ENCODE measurements at places on chromosomes 1 and 21. TPM values are rescaled to one million over a fixed set of nuclear protein-coding genes. Genes with fewer than 3 reads are reported as not detected.

DNA sequence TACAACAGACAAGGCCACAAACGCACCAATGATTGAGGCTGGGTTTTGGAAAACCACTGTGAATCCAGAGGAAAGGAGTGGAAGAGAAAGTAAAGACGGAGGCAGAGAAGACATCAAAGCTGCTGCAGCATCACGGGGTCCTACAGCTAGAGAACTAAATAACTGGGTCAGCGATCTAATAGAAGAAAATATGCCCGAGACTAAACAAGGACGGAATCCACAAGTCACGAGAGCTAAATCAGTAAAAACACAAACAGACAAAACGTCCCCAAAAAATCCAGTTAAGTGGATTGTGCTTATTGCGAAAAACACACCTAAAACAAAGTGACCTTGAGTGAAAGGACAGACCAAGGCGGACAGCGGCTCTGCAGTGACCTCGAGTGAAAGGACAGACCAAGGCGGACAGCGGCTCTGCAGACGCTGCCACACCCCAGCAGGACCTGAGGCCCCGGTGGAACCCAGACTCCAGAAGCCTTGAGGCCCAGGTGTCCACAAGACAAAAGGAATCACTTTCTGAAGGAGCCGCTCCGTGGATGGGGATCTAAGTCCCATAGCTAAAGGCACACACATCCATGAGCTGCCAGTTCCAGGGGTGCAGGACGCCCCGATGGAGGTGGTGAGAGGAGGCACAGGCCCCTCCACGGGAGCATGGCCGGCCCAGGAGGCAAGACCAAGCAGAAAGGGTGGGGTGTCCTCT lies 6.0 kb downstream of the FTCD start:
- H3K36me3 ChIP-seq: no peaks in the 10 kb centered on the region
- H3K4me1 ChIP-seq: no peaks in the 10 kb centered on the region
- H3K27me3 ChIP-seq: no peaks in the 10 kb centered on the region
- no peak for DNase-seq
- no peak overlapping the region for H3K27ac ChIP-seq
- H3K4me3 ChIP-seq: no peak overlapping the region

- no peak for DNase-seq
- no peaks in the 10 kb centered on the region for H3K36me3 ChIP-seq
- H3K4me3 ChIP-seq: no peak overlapping the region
- H3K27me3 ChIP-seq: no peaks in the 10 kb centered on the region
- H3K4me1 ChIP-seq: no peaks in the 10 kb centered on the region
- H3K27ac ChIP-seq: no peak overlapping the region
Measured at GRCh38 chr1:66137235-66137634, 344.5 kb downstream of the PDE4B start.

The ZNHIT6 gene
- total RNA-seq: 8.6 TPM

GRCh38 chr1:209490013-209490412 lies 93.5 kb upstream of the CAMK1G start:
- no peaks in the 10 kb centered on the region for H3K4me1 ChIP-seq
- no peak for DNase-seq
- H3K27ac ChIP-seq: no peak overlapping the region
- no peaks in the 10 kb centered on the region for H3K27me3 ChIP-seq

GRCh38 chr1:156090138-156090839 lies 8.0 kb upstream of the MEX3A start:
- peaks cover 5% of the 10 kb centered on the region for H3K4me1 ChIP-seq
- no peak overlapping the region for H3K4me3 ChIP-seq
- no peak for DNase-seq
- H3K27ac ChIP-seq: no peak overlapping the region

- no peaks in the 10 kb centered on the region for H3K4me1 ChIP-seq
- no peak overlapping the region for H3K4me3 ChIP-seq
- DNase-seq: no peak
Measured at GRCh38 chr1:118717893-118718292, 270.2 kb downstream of the TBX15 start.

The EDARADD gene
- total RNA-seq: not detected

DNA sequence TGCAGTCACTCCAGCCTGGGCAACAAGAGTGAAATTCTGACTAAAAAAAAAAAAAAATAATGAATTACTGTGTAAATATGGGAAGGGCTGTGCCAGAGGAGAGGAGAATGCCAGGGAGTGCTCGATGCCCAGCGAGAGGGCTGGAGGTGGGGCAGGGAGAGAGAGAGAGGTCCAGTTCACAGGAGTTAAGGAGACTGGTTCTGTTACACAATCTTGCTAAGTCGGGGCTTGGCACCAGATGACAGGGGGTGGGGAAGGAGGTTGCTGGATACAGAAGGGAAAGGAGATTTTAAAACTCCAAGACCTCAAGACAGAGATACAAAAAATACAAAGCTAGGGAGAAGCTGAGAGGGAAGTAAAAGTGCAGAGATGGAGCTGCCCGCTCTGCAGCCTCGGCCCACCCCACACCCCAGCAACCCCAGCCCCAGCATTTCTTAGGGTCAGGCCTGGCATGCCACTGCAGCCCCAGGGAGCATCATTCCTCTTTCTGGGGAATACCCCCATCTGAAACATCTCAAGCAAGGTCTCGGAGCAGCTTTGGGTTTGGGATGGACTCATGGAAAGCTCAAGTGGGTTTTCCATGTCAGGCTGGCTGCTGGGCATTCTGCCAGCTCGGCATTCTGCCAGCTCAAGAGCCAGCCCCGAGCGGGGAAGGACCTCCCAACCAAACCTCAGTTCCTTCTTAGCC lies 991 bp downstream of the SELENBP1 start:
- H3K27ac ChIP-seq: no peak overlapping the region
- H3K27me3 ChIP-seq: no peaks in the 10 kb centered on the region
- no peak for DNase-seq

GRCh38 chr1:228463559-228464455 lies 23.4 kb upstream of the RNF187 start:
- no peaks in the 10 kb centered on the region for H3K36me3 ChIP-seq
- no peaks in the 10 kb centered on the region for H3K4me1 ChIP-seq
- H3K4me3 ChIP-seq: peak overlapping the region; percentile 19
- no peaks in the 10 kb centered on the region for H3K27me3 ChIP-seq

GRCh38 chr1:202365092-202365815 lies 16.8 kb downstream of the PPP1R12B start:
- H3K4me1 ChIP-seq: no peaks in the 10 kb centered on the region
- DNase-seq: no peak
- H3K27ac ChIP-seq: no peak overlapping the region
- no peaks in the 10 kb centered on the region for H3K27me3 ChIP-seq
- no peak overlapping the region for H3K4me3 ChIP-seq
- no peaks in the 10 kb centered on the region for H3K36me3 ChIP-seq

DNA sequence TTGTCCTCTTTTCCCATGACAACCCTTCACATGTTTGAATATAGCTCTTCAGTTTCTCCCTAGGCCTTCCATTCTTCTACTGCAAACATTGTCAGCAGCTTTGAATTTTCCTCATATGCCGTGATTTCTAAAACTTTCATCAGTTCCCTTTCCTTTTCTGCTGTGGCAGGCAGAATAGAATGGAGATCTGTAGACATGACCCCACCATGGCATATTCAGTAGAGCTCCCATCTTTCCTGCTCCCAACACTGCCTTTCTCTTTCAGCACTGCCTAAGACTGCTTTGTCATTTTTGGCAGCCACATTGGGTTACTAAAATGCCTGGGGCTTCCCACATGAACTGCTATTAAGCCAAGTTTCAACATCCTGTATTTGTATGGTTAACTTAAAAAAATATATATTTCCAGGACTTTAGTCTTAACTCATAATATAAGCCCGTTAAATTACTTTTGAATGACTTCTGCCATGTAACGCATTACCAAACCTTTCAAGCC lies 60.9 kb downstream of the TBX19 start:
- no peaks in the 10 kb centered on the region for H3K36me3 ChIP-seq
- no peaks in the 10 kb centered on the region for H3K4me1 ChIP-seq
- no peaks in the 10 kb centered on the region for H3K27me3 ChIP-seq
- DNase-seq: no peak
- no peak overlapping the region for H3K27ac ChIP-seq
- no peak overlapping the region for H3K4me3 ChIP-seq

The HSPB7 gene
- not detected for total RNA-seq

- H3K36me3 ChIP-seq: no peaks in the 10 kb centered on the region
- H3K27me3 ChIP-seq: no peaks in the 10 kb centered on the region
Measured at GRCh38 chr1:12078938-12079861, 16.1 kb downstream of the TNFRSF8 start.

DNA sequence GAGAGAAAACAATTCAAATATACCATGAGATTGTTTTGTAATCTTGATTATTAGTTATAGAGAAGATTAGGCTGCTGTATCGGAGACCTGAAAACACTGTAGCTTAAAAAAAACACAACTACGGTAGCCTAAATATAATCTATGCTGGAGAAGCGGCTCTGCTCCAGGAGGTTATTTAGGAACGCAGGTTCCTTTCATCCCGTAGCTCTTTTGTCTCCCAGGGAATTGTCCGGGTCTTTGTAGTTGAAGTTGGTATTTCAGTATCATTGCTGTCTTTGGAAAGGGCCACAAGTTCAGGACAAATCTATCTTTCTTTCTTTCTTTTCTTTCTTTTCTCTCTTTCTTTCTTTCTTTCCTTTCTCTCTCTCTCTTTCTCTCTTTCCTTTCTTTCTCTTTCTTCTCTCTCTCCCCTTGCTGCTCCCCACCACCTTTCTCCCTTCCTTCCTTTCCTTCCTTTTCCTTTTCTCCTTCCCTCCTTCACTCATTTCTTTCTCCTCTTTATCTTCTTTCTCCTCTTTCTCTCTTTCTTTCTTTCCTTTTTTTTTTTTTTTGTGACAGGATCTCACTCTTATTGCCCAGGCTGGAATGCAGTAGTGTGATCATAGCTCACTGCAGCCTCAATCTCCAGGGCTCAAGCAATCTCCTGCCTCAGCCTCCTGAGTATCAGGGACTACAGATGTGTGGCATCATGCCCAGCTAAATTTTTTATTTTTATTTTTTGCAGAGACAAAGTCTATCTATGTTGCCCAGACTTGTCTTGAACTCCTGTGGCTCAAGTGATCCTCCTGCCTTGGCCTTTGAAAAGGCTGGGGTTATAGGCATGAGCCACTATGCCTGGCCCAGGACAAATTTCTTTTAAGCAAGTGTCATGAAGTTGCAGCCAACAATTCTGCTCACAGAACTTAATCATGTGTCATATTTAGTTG lies 10.9 kb upstream of the NFIA start:
- no peaks in the 10 kb centered on the region for H3K4me1 ChIP-seq

DNA sequence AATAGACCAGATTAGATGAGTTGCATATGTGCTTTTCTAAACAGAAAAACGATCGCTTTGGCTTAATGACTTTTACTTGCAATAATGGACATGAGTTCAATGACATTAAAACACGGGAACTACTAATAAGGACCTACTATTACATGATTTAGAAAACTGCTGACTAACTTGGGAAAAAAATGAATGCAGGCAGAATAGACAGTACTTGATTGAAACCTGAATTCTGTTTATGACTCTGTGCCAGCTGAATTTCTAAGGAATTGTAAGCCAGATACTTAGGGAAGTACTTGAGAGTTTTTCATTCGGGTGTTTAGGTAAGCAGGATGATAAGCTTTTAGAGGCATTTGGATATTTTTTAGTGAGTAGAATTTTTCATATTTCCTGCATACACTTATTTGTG lies 12.0 kb downstream of the ADGRL2 start:
- H3K27ac ChIP-seq: no peak overlapping the region
- H3K27me3 ChIP-seq: no peaks in the 10 kb centered on the region
- H3K4me1 ChIP-seq: no peaks in the 10 kb centered on the region
- H3K36me3 ChIP-seq: no peaks in the 10 kb centered on the region
- no peak for DNase-seq

GRCh38 chr1:76229279-76230005 lies 154.9 kb downstream of the ST6GALNAC3 start:
- H3K27me3 ChIP-seq: no peaks in the 10 kb centered on the region
- no peaks in the 10 kb centered on the region for H3K4me1 ChIP-seq
- no peak overlapping the region for H3K4me3 ChIP-seq
- H3K27ac ChIP-seq: no peak overlapping the region
- no peaks in the 10 kb centered on the region for H3K36me3 ChIP-seq

The TNFRSF8 gene
- not detected for total RNA-seq

- H3K27me3 ChIP-seq: no peaks in the 10 kb centered on the region
- H3K27ac ChIP-seq: no peak overlapping the region
- no peak for DNase-seq
- no peaks in the 10 kb centered on the region for H3K36me3 ChIP-seq
Measured at GRCh38 chr1:40895601-40896000, 33.4 kb upstream of the CITED4 start.

DNA sequence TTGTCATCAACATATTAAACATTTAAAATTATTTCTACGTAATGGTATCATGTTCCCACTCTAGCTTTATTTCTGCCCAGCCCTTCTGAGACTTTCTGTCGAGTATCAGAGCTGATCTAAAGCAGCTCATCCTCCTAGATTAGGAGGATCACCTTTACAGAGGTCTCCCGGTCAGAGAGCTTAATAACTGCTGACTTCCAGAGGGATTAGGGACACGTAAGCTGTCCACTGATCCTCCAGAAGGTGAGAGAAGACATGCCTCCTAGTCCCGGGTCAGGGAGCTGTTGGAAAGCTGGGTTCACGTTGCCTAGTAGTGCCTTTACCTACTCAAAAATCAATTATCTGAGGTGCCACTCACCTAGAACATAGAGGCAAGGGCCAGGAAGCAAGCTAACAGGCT lies 31.2 kb upstream of the NADK start:
- H3K27ac ChIP-seq: no peak overlapping the region
- no peak for DNase-seq
- no peaks in the 10 kb centered on the region for H3K4me1 ChIP-seq
- no peaks in the 10 kb centered on the region for H3K36me3 ChIP-seq

DNA sequence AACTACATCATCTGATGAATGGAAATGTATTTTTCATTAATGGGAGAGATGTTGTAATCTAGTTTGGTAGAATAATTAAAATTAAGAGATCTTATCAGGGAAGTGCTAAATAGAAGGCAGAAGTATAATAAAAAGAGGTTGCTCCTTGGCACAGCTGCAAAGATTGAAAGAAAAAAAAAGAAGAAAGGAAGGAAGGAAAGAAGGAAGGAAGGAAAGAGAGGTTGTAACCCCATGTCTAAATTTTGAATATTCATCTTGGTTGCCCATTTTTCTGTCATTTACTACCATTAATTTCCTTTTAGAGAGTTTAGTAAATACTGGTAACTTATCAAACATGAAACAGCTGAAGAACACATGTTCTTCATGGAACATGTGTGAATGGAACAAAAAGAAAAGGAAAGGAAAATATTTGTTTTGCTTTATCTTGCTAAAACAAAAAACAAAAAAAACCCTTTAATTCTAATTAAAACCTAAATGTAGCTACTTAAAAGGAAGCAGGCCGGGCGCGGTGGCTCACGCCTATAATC lies 10.5 kb upstream of the MDM4 start:
- H3K27me3 ChIP-seq: no peaks in the 10 kb centered on the region
- no peaks in the 10 kb centered on the region for H3K36me3 ChIP-seq
- DNase-seq: no peak
- peak overlapping the region; percentile 63 for H3K4me3 ChIP-seq
- peak overlapping the region; percentile 80 for H3K27ac ChIP-seq

The CATSPERE gene
- total RNA-seq: not detected

GRCh38 chr21:36859744-36860501 lies 106.5 kb downstream of the HLCS start:
- no peaks in the 10 kb centered on the region for H3K27me3 ChIP-seq
- no peaks in the 10 kb centered on the region for H3K36me3 ChIP-seq
- no peak overlapping the region for H3K27ac ChIP-seq

The OR6N1 gene
- not detected for total RNA-seq

The NVL gene
- 96.6 TPM for total RNA-seq

All from Peyer's patch (tissue), 4 donors.